ENCODE measurements at places on chromosomes 3 and 15.

GRCh38 chr15:51750792-51751696, at the start of gene TMOD2:
TMOD2 (plus strand) TSS chr15:51751597; CDS start chr15:51766442, 14,845 bp downstream.
- peak; percentile 29 for DNase-seq

DNA sequence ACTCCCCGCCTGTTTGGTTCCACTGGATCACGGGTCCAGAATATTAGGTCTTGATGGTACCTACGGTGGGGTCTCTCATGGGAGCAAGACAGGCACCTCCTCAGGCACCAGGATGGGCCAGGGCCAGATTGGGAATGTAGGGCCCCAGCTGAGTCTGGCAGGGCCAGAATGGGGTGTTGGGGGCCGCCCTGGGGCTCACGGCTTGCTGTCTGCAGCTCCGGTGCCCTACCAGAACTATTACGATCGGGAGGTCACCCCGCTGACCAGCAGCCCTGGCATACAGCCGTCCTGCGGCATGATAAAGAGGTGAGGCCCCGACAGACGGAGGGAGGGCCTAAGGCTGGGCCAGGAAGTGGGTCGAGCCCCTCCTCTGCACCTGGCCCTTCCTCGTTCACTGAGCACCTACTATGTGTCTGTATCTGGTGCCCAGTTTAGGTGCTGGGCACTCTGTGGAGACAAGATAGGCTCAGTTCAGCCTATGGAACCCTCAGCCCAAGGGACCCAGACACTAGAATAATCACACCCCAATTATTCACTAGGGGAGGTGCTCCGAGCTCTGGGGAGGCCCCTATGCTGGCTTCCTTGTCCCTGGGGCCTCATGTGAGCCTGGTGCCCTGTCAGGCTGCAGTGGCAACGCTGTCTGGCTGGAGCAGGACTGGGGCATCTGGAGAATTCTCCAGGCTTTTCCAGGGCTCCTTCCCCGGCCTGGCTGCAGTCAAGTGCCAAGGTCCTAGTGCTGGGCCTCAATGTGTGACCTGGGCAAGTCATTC, 37.9 kb downstream of the PSTPIP1 start:
- no peak for DNase-seq

- DNase-seq, result no peak
Measured at GRCh38 chr3:108031895-108032294, 58.9 kb downstream of the CD47 start.

- DNase-seq, result no peak
Measured at GRCh38 chr3:185087419-185087818, 65.4 kb downstream of the C3orf70 start.

GRCh38 chr15:36371509-36371908, 207.9 kb upstream of the CDIN1 start:
- no peak for DNase-seq

GRCh38 chr15:40743921-40744814, 10.9 kb downstream of the RMDN3 start:
- peak; percentile 63 for DNase-seq

DNA sequence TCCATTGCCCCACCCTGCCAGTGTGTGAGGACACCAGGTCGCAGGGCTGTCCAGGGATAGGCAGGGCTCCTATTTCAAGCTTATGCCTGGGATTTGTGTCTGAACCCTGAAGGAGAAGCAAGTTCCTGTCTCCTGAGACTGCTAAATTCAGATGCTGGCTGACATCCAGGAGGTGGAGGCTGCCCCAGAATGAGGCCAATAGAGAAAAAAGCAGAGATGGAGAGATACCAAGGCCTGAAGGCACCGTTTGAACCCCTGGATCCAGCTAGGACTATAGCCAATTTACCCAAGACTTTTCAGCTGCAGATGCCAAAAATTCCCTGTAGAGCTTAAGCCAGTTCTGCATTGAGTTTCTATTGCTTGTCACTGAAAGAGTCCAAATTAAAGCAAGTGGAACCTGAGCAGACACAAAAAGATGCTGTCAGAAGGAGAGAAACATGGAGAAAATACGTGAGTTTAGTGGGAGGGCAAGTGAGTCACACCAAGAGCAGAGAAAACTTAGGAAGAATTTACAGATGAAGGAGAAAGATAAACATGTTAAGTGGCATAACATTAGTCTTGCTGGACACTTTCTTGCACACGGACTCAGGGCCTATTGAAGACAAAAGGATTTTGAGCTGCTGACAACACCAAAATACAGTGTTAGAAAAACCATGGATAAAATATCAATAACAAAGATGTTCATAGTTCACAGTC, 148.6 kb downstream of the CNTN3 start:
- no peak for DNase-seq

DNA sequence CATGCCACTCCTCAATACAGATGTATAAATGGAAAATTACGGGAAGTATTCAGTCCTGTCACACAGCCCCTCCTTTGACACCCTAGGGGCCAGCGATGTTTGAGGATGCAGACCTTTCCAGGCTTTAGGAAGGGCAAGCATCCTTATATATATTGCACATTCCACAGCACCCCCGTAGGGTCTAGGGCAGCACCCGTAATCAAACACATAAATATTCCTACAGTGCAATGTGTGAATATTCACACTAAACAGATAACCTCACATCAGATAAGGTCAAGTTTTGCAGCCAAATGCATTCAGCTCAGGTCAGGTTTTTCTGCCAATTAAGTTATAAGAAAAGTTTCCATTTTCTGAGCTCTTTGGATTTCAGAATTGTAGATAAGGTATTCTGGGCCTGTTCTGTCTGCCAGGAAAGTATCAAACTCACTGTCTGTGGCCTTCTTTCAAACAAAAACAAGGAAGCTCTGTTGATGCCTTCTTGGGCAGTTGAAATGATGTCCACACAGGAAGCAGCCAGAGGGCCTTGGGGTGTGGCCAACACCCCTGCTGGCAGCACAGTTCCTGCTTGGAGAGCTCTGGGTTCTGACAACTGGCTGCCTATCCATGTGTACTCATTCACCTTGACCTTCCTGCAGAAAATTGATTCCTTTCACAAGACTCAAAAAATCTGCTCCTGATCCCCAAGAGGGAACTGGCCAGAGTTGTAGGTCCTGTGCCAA, 427.0 kb downstream of the NTRK3 start:
- DNase-seq, result no peak

DNA sequence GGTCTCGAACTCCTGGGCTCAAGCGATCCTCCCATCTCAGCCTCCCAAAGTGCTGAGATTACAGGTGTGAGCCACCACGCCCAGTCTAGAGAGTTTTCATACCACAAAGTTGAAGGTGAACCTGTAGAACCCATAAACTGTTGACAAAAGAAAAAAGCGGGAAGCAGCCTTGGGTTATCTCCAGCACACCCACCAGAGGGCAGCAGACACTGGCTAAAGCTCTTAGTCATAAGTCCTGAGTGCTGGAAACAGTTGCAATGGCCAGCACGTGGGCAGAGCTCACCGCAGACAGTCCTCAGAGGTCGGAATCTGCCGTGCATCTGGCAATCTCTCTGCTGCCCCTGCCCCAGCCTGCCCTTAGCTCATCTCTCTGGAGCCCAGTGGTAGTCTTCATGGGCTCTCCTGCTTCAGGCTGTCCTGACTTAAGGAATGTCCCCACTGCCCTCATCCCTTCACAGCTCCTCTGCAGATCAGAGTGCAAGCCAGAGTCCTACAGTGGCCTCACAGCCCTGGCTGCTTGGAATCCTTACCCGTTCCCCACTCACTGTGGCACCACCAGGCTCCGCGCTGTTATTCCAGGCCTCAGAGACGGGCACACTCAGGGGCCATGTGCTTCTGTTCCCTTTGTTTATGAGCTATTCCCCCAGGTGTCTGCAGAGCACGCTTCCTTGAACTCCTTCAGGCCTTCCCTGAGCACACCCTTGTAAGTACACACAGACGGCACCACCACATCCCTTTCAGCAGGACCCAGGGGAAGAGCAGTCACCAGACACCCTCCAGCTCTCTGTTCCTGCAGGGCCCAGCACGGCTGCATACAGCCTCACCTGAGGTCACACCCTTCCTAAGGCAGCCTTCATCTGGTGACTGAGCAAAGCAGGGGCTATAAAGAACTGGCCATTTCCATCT, 8.8 kb upstream of the ELP6 start:
- peak; percentile 36 for DNase-seq

- DNase-seq, result no peak
Measured at GRCh38 chr3:44039006-44039405, 202.7 kb upstream of the TOPAZ1 start.

DNA sequence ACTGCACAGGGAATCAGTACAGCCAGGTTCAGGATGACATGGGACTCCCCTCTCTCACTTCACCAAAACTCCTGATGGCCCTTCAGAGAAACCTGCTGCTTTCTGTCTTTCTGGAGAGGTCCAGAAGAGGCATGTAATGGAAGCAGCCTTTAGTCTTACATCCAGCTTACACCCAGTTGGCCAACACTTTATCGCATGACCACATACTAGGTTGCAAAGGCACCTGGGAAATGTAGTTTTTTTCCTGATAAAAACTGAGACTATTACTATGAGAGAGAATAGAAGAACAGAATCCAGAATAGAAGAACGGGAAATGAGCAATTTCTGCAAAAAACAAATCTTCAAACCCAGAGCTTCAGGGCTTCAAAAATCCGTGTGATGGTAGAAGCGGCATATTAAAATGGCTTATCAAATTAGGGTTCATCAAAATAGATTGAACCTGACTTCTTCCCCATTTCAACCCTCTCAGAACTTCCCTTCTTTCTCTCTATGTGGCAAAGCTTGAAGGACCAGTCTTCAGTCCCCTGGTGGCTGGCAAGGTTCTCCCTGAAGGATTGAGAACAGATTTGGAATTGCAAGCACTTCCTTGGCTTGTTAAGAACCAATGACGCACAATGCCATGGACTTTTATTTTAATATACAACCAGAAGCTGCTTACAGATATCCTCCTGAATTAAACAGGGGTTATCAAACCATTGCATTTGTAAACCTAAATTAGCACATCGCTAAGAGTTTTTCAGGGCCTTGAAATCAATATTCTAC, 34.4 kb downstream of the CORO2B start:
- DNase-seq, result no peak

- no peak for DNase-seq
Measured at GRCh38 chr15:85520650-85521049, 140.2 kb downstream of the AKAP13 start.

DNA sequence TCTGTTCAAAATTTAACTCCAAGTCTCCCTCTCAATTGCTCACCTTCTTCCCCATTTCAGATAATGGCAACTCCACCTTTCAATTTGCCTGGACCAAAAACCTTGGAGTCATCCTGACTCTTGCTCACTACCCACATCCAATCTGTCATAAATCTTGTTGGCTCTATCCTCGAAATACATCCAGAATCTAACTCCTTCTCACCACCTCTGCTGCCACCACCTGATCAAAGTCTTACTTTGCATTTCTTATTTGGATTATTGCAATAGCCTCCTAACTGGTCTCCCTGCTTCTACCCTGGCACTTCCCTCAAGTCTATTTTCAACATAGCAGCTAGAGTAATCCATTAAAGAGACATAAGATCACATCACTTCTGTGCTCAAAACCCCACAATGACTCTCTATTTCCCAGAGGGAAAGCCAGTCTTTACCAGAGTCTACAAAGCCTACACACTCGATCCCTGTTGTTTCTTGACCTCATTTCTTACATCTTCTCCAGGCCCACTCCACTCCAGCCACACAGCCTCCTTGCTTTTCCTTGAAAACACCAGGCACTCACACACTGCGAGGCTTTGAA, 86.6 kb downstream of the GPR156 start:
- DNase-seq, result no peak

DNA sequence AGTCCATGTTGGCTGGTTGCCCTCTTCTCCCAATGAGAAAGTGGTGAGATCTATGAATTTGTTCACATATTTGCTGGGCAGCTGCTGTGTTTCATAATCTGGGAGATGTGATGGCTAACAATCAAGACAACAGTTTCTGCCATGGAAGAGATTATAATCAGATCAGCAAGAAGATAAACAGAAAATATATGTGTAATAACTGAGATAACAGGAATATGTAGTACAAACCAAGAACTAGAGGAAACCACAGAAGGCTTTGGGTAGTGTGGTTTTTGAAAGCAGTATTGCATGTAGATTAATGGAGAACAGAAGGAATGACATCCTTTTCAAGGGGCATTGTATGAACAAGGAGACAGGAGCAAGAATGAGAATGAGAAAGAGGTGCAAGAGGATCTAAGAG, 12.2 kb upstream of the CSTA start:
- no peak for DNase-seq

GRCh38 chr15:55549305-55549704, 38.8 kb downstream of the PYGO1 start:
- DNase-seq, result no peak

DNA sequence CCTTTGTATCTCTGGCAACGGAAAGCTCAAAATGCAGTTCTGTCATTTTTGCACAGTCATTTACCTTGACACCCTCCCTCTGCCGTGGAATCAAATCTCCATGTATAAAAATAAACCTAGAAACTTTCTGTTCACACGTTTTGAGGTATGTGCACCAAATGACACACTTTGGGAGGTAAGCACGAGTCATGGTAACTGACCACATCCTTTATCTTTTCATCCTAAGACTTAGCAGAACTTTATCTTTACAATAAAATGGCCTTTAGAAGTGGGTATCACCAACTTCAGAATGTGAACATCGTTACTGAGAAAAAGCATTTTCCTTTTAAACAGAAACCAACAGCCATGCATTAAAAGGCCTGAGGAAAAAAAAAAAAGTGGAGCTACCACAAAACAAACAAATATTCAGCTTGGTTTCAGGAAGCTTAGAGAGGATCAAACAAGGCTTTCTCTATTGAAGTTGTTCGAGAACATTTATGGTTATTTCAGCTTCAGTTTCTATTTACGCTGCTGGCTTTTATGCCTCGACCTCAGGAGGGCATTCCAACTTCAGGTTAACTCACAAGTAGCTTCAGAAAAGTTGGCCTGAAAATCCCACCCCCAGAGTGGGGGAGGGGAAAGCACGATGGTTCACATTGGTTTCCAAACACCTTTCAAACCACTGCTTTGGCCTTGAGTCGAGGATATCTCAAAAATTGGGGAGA, 171.1 kb upstream of the ICE2 start:
- peak; percentile 26 for DNase-seq

Data from T-helper 22 cell (primary cell).